ENCODE measurements at places on chromosomes 16 and 17.

DNA sequence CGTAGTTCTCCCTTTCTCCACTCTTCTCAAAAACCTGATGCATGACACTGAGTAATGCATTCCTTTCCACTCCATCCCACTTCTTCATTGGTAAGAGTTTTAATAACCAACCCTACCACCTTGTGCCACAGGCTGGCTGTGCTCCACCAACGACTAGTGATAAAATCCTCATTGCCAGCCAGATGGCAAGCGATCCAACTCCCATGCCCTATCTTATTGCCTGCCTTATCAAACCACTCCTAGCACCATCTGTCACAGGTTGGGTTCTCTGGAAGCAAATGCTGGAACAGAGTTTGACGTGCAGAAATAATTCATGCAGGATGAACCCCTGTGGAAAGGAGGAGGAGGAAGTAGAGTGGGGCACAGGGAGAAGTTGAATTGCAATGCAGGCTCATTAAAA, 99.5 kb downstream of the CHD9NB start:
- DNase-seq, result no peak

DNA sequence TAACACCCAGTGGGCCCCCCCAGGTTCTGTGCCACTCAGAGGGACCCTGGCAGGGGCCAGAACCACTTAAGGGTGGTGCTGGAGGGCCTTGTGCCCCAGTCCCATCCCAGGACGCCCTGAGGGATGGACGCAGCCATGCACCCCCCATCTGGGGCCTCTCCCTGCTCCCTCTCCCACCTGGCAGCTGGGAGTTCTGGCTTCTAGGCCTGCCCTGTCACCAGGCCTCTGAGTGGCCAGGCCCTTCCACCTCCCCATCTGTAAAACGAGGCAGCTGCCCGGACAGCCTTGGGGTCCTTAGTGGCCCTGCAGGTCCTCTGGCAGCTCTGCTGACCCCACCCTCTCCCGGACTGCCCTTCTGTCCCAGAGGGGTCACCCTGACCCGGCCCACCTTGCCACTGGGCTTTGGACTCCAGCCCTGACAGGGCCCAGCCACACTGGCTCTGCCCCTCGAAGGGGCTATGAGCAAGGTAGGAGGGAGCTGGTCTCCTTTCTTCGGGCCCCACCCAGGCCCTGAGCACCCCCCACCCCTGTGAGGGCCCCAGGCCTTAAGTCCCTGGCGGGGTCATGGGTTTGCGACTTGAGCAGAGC, 12.3 kb downstream of the PAM16 start:
- DNase-seq, result no peak

DNA sequence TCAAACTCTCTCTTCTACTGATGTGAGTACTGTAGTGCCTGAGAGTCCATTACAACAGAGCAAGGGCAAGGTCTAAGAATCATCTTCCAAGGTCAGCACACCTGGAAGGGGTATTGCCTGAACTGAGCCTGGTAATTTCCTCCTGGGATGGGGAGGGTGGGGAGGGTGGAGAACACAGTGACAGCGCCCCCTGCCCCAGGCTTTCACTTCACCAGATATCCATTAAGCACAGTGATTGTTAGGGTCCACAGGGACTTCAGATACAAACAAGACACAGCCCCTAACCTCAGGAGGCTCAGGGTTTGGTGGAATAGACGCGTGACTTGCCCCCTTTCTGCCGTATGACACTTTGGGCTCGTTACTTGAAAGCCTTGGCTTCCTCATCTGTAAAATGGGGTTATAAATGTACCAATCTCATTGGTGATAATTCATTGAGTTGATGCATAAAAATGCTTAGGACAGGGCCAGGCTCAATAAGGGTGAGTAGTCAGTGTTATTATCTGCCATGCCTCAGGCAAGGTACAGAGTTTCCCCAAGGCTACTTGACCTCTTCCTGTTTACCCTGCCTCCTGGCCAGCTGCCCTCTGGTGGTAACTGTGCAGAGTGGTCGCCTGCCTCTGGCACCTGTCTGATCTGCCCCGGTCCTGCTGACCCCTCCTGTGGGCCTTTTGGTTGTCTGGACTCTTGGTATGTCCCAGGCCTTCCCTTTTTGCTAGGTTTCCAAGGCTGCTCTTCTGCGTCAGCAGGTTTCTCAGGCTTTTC, 13.1 kb upstream of the BRD7 start:
- no peak for DNase-seq

- DNase-seq, result no peak
Measured at GRCh38 chr17:57783338-57783742, 38.2 kb upstream of the CCDC182 start.

DNA sequence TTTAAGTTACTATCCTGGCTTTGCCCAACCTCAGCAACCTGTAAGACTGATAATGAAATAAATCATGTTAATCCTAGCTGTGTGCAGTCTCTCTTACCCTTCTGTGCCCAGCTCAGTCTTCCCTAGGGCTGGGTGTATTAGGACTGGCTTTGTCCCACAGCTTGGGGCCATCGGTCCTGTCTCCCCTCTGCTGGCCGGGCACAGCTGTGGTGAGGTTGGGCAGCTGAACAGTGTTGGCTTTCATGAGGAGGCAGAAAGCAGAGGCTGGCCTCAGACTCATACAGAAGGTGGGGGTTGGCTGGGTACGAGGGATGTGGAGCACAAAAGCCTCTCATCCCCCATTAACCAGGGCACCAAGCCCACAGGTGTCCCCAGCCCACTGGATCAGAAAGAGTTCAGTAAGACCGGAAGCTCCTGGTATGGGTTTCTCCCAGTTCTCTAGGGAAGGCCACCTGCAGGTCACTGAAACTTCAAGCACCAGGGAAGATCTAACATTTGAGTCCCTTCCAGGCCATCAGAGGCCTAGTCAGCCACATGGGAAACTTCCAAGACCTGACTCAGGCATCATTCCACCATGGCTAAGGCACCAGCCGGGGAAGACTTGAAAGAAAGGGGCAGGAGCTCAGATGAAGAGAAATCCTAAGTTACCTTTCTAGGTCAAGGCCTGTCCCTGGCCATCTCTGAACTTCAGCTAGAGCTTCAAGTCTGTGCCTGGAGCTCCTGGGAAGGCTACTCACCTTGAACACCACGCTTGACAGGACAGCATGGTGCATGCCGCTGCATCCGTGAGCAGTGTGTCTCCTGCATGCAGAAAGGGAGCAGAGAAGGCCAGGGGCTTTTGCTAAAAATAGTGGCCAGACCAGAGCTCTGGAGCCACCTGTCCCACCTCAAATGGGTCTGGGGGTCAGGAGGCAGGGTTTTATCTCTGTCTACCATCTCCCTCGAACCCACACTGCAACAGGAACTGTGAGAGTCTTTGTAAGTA, 8.8 kb downstream of the CNP start:
- no peak for DNase-seq

GRCh38 chr17:39183045-39183444, 14.4 kb downstream of the CACNB1 start:
- no peak for DNase-seq

DNA sequence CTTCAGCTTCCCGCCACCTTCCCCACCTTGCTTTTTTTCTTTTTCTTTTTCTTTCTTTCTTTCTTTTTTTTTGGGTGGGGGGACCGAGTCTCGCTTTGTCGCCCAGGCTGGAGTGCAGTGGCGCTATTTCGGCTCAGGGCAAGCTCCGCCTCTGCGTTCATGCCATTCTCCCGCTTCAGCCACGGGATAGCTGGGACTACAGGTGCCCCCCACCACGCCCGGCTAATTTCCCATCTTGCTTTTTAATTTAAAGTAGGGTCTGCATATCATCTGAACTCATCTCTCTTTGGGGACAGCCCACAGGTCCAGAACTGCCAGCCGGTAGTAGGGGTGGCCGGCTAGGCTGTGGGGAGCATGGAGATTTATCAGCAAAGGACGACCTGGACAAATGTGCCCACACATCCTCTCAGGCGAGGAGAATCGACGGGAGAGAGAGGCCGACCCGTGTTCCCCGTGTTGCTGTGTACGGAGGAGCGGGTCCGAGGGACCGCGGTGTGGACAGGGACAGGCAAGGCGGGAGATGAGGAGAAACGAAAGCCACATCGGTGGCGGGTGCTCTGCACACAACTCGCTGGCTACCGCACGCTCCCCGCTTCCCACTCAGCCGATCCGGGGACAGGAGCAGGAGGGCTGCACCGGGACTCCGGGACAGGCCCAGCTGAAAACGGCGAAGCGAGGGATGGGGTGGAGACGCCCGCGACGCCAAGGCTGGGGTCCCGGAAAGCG, 2.4 kb downstream of the MT1M start:
- no peak for DNase-seq

GRCh38 chr16:11386054-11386680, 40.9 kb downstream of the RMI2 start:
- DNase-seq, result no peak

DNA sequence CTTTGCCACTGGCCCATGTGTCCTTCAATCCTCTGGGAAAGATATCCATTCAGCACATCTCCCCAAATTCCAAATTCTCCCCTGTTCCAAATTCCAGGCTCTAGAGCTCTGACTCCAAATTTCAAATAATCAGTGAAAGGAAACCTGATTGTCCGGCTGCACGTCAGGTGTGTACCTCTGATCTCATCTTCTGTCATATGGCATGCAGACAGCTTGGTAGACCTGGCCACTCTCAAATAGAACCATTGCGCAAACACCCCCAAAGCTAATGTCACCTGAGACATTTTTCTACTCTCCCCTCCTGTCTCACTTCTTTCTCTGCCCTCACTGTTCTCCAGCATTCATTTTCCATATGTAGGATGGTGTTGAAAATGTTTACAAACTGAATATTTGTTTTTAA, 337.0 kb upstream of the DYNLRB2 start:
- DNase-seq, result no peak

- DNase-seq, result peak; percentile 97
Measured at GRCh38 chr17:82003411-82004381, 19.0 kb downstream of the CENPX start.

DNA sequence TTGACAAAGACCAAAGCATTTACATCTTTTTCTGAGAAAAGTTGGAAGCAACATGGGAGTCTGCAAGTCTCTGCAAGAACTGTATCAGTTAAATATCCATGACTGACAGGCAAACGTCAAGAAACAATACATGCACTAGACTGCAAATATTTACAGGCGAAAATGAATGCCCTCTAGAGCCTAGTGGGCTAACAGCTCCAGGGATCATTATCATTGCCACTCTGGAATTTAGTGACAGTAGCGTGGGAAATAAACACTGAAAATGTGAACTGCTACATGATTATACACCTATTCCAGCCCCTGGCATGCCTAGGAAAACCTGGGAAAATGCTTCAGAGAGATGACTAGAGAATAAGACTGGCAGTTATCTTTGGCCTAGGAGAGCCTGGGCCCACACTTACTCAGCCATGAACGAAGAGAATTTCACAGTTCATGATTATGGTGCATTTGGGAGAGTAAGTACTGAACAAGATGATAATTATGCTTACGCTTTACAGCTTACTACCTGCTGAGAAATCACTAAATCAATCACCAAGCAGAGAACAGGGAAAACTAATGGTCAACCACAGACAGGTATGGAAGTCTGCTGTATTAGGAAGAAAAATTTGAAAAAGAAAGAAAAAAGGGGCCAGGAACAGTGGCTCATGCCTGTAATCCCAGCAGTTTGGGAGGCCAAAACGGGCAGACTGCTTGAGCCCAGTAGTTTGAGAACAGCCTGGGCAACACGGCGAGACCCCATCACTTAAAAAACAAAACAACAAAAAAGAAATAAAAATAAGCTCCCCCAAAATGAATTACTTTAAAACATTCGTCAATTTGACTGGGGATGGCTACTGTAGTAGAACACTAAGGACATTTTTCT, 66.6 kb upstream of the CLEC18B start:
- DNase-seq, result no peak

- peak; percentile 78 for DNase-seq
Measured at GRCh38 chr16:56519459-56520250, at the start of gene BBS2. Gene BBS2, minus strand, starts transcription at chr16:56520024. Its CDS starts 162 bp downstream, at chr16:56519862.

GRCh38 chr17:37710344-37710886, 34.4 kb downstream of the HNF1B start:
- peak; percentile 46 for DNase-seq

DNA sequence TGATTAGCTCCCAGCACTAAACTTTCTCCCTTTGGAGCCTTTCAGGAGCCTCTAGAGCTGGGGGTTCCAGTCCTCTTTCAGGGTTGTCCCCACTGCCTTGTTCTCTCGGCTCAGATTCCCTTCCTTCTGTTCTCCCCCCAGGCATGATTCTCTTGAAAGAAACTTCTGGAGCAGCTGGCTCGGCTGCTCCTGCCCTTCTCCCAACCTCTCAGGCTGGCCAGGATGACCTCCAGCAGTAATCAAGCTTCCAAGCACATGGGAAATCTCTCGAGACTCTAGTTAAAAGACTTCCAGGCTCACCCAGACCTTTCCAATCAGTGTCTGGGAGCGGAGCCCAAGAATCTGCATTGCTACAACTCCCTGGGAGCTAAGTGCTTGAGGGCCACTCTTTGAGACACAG, 3.6 kb downstream of the SDK2 start:
- no peak for DNase-seq

GRCh38 chr17:82006468-82007227, 16.0 kb downstream of the CENPX start:
- DNase-seq, result no peak

- DNase-seq, result peak; percentile 25
Measured at GRCh38 chr17:39617446-39618245, 9.1 kb upstream of the PPP1R1B start.

GRCh38 chr17:35846055-35846809, 22.5 kb downstream of the HEATR9 start:
- DNase-seq, result no peak

DNA sequence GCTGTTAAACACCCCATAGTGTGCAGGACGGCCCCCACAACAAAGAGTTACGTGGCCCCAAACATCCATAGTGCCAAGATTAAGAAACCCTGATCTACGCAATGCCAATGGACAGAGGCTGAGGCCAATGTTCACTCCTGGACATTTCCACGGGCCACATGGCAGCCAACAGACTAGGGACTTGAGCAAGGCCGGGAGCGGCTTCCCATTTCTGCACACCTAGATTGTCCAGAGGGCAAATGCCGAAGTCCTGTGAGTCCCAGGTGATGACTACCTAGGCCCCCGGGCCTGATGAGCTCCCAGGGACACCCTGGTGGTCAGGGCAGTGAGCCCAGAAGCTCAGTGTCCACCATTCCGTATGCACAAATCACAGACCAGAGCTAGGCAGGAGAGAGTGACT, 95.5 kb downstream of the AMFR start:
- DNase-seq, result no peak

GRCh38 chr16:81554979-81555378, 110.4 kb downstream of the CMIP start:
- no peak for DNase-seq

DNA sequence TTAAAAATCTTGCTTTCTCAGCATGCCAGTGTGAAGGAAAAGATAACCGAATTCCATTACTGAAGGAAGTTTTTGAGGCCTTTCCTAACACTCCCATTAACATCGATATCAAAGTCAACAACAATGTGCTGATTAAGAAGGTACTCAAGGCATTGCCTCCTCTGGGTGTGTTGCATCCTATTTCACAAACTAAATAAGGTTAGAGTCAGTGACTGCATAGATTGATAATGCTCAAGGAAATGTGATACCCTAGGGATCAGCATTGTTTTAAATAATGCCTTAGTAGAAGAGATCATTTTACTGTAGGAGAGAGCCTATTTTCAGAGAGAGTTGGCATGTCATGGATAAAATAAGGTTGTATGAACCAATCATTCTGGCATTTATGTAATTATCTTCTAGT, 36.8 kb downstream of the GDPD1 start:
- DNase-seq, result no peak

- DNase-seq, result no peak
Measured at GRCh38 chr16:27363246-27363632, 38.7 kb upstream of the IL21R start.

All from HCEC 1CT (cell line).